ENCODE measurements at places on chromosomes 12 and 14.

- DNase-seq, result no peak
These were observed 200.6 kb downstream of the AEBP2 start for GRCh38 chr12:19639781-19640415.

DNA sequence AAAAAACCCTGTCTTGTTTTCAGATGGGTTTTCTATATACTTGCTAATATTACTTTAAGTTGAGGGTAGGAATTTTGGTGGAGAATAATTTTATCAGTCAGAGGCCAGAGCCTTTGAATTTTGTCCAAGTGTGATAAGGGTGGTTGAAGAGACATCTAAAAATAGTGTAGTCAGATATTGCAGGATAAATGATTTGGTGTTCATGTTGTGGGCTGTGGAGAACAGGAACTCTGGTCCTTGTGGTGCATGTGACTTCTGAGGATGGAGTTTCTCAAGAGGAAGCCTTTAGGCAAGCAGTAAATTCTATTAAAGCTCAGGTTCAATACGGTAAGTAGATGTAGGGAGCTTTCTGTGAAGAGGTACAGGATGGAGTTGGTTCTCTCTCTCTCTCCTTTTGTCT, 2.8 kb downstream of the ADAM21 start:
- DNase-seq, result no peak

GRCh38 chr12:19855851-19856250, 416.6 kb downstream of the AEBP2 start:
- no peak for DNase-seq

- no peak for DNase-seq
These were observed 12.5 kb downstream of the STYK1 start for GRCh38 chr12:10661338-10661737.

DNA sequence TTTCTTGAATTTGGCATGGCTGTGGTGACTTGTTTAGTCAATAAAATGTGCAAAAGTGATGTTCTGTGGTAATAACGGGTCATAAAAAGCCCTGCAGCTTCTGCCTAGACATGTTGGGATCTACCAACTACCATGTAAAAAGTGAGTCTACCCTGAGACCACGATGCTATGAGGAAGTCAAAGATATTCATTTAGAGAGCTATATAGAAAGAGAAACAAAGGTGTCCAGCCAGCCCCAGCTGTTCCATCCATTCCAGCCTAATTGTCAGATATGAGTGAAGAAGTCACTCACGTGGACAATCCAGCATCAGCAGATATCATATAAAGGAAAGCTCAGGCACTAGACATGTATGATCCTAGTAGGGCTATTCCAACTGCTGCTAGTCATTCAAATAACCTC, 117.2 kb upstream of the SSTR1 start:
- DNase-seq, result no peak
